ENCODE measurements at places on chromosomes 4 and X.

DNA sequence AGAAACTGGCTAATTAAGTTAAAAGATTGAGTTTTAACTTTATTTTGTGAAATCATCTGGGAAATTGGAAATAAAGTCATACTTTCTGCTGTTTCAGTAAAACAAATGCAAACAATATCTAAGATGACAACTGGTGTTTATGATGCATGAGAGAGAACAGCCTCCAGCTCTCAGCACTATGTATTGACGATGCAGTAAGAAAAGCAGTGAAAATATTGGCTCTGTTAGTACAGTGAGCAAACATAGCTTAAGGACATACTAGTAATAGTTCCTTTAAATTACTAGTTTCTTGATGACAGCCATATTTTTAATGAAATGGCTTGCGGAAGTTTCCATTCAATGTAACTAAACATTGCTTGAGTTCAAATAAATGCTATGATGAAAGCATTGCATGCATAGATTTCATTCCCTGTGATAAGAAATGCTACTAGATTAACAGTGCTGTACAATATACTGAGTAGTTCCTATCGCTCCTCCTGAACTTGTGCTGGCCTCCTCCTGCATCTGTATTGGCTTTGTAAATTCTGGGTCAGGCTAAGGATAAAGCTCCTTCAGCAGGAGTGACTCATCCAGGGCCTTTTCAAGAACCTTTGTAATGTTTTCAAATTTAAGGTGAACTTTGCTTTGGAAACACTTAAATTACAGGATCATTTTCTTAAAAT, 11.6 kb downstream of the ARHGAP24 start:
- no peak for DNase-seq

DNA sequence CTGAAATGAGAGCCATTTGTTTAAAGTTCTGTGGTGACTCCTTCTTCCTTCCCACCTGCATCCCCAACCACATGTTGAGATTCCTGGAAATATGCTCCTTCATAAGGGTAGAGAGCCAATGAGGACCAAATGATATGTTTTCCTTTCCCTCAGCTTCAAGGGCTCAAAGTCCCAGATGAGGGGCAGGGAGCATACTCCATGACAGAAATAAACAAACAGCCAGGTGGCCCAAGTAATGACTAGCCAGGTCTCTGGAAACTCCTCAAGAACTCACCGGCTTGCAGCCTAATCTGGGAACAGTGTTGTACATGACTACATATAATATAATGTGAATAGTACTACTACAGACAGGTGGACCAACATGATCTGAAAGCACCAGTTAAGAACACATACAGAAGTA, 392.3 kb downstream of the PACRGL start:
- DNase-seq = no peak

GRCh38 chr4:153789741-153790499, 1.0 kb upstream of the SFRP2 start:
- DNase-seq = no peak

DNA sequence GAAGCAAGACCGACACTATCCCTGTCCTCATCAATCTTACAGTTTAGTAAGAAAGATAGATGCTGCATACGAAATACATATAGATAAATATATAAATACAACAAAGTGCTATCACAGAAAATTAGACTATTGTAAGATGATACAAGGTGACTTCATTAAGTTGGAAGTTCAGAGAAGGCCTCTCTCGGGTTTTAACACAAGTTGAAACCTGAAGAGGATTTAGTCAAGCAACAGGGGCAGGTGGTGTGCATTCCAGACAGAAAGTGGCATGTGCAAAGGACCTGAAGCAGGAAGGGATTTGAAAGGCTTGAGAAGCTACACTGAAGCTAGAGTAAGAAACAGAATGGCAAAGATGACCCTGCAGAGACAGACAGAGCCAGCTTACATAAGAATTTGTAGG, 36.5 kb downstream of the USP46 start:
- no peak for DNase-seq

GRCh38 chrX:134803060-134803459, 144.8 kb upstream of the PLAC1 start:
- no peak for DNase-seq

- peak; percentile 66 for DNase-seq
These were observed 81.9 kb upstream of the QRFPR start for GRCh38 chr4:121462660-121463261.

DNA sequence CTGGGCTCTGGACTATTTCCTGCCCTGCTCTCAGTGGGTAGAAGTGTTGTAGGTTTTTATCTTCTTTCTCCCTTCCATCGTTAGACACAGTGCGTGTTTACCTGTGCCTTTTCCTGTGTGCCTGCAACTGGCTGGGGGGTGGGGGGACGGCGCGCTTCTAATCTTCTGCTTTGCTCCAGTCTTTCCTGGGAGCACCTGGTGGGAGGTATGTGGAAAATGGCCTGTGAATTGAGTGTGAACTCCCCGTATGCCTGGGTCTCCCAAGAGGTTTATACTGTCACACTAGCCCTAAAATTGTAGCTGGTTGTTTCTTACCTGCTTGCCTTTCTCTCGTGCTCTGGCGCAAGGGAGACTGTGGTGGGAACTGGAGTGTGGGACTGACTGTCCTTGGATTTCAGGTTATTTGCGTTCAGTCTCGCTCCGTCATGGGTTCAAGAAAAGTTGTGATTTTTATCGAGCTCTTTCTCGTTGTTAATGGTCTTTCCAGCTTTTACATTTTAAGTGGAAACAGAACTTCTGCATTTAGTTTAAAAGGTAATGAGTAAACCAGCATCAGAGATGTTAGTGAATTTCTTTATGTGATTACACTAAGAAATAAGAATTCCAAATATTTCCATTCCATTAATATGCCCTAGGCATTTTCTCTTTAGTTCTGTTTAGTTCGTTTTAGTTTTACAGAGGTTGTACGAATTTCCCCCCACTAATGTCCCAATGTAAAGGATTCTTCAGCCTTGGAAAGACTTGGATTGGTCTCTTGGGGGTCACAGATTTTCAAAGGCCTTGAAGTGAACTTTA, 15.3 kb downstream of the MRPL1 start:
- no peak for DNase-seq

- no peak for DNase-seq
These were observed 72.9 kb downstream of the SHOX start for GRCh38 chrX:703466-703865.

DNA sequence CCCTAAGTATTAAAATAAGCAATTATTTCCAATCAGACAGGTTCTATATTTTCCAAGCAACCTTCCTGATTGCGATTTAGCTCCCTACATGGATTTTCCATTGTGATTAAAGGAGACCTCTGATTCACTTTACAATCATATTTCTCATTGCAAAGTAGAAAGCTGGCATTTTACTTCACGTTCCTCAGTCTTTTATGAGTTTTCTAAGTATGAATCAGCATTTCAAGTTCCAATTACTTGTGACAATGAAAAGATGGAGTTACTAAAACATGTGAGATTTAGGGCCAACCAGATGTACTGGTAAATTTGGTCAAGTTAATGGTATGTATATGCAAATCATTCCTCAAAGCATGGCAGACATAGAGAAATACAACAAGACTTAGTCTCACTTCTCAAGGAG, 206.2 kb downstream of the KCNIP4 start:
- no peak for DNase-seq

- no peak for DNase-seq
These were observed 40.9 kb upstream of the ANXA3 start for GRCh38 chr4:78510681-78511080.

GRCh38 chr4:141757287-141757686, 120.9 kb downstream of the IL15 start:
- no peak for DNase-seq

DNA sequence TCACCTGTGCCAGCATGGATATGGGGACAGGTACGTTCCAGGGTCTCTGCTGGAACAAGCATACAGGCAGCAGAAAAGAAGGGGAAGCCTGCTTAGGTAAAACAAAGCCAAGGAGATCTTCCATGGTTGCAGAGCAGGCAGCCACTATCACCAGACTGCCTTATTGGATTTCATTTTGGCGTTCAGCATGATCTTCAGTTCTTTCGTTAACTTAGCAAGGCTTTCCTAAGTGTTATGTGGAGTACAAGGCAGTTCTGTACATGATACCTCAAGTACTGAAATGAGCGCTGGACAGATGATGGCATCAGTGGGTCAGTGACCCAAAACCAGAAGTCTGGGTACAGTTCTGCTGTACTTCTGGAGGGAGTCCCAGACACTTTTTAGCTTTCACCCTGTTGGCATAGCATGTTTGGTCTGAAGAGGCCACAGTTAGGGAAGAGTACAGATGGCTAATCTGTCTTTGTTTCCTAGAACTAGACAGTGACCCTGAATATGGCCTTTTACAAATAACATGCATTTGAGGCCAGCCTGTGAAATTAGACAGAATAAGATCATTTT, 8.9 kb downstream of the SMIM20 start:
- no peak for DNase-seq

GRCh38 chr4:188198982-188199792, 59.9 kb downstream of the TRIML1 start:
- DNase-seq = no peak

- no peak for DNase-seq
These were observed 29.9 kb downstream of the SOWAHB start for GRCh38 chr4:76867880-76868655.

DNA sequence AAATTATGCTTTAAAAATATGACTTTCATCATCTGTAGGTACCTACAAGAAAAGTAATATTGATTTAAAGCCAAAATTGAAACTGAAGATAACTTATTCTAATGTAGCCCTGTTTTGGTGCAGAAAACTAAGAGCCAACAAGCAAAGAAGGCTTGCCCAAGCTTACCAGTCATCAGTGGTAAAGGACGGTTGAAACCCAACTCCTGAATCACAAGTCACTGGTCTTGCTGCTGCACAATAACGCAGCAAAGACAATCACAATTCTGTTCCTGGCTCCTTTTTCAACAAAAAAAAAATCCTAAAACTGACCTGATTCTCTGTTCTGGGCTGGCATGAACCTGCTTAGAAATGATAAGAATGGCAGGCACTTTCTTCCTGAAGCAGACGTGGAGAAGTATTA, 34.5 kb downstream of the WDFY3 start:
- DNase-seq = no peak

- no peak for DNase-seq
These were observed 28.3 kb upstream of the ALG13 start for GRCh38 chrX:111652719-111653118.

DNA sequence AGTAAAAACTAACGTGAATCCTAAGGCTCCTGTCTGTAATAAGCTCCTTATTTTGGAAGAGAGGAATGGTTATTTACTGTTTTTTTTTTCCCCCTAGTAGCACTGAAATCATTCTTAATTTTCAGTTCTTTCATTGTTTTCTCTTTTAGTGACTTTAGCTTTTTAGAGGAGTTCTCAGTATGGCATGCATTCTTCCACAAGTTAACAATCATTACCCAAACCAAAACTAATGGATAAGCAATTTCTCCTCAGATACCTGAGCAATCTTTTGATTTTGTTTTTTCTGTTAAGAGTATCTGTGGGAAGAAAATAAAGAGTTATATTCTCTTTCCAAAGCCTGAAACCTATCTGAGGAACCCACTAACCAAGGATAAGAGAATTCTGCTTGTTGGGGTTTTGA, 16.7 kb upstream of the PPA2 start:
- no peak for DNase-seq

DNA sequence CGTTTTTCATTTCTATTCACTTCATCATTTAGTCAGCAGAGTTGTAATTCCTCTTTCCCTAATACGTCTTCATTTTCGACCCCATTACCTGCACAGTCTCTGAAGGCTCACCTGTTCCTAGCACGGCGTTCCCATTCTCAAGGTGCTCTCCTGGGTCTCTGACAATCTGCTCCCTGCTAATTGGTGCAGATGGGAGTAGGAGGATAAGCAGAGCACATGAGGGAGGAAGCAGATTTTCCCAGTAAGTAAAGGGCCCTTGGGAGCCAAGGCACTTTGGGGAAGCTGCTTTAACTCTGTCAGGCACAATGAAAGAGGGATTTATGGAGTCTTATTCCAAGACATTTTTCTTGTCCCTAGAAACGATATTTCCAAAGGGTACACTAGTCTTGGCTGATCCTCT, 466.4 kb downstream of the STIM2 start:
- DNase-seq = no peak

- no peak for DNase-seq
These were observed 482 bp downstream of the GSTCD start for GRCh38 chr4:105709081-105709450.

- no peak for DNase-seq
These were observed 218.6 kb upstream of the ANXA3 start for GRCh38 chr4:78332976-78333375.

DNA sequence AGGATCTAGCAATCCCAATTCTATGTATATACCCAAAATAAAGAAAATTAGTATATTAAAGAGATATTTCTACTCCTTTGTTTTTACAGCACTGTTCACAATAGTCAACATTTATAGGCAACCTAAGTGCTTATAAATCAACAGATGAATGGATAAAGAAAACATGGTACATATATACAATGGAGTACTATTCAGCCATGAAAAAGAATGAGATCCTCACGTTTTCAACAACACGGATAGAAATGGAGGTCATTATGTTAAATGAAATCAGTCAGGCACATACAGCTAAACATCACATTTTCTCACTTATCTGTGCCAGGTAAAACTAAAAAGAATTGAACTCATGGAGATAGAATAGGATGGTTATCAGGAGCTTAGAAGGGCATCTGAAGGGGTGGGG, 45.6 kb upstream of the PABPC5 start:
- no peak for DNase-seq

- DNase-seq = no peak
These were observed 184.8 kb downstream of the RAB28 start for GRCh38 chr4:13299343-13299742.

DNA sequence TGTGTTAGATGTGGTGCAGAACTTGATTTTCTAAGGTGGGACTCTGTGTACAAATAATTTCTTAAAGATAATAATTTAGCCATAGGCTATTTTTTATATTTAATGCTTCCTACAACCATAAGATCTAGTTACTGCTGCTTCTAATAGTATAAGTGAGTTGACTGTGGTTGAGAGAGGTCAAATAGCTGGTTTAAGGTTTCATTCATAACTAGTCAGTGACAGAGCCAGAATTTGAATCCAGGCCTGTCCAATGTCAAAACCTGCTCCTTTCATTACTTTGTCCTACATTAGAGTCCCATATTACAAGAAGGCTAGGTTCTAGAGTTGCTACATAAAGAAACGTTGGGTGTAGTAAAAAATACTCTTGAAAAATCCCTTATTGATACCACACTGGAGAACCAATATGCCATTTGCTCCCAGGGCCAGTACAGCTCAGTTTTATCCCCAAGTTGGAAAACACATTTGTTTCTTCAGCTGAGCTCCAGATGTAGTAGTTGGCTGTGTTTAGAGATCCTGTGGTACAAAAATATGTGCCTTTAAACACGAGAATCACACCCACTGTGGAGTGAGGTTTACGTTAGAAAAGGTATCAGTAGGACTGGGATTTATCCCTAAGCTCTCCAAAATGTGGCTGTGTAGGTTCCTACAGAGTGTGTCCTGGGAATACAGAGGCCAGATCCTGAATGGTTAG, 84.3 kb downstream of the REPS2 start:
- peak; percentile 69 for DNase-seq
